Activated CD4-positive, alpha-beta T cell treated with anti-CD3 and anti-CD28 coated beads, Interleukin-2, amount 50 U/mL, for 48 hours (primary cell): ENCODE measurements at places on chromosomes 11 and 22.

GRCh38 chr22:19879246-19879570, 24.5 kb upstream of the GNB1L start:
- DNase-seq: no peak

DNA sequence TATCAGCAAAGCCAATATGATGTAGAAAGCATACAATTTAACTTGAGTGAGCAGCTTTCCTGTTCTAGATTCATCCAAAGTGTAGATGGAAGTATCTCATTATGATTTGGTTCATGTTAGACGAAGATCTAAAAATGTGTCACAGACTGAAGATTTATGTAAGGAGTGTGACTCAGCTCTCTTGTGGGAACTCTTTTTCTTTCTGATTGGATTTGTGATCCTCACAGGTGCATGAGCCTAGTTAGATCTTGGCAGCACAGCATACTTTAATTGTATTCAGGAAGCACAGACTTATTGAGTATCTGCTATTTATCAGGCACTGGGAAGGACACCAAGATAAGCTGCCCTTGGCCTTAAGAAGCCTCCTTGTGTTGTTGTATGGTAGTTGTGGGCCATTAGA, 147.1 kb downstream of the C11orf91 start:
- no peak for DNase-seq

- no peak for DNase-seq
These were observed 43.3 kb upstream of the MMP7 start for GRCh38 chr11:102573851-102574250.

DNA sequence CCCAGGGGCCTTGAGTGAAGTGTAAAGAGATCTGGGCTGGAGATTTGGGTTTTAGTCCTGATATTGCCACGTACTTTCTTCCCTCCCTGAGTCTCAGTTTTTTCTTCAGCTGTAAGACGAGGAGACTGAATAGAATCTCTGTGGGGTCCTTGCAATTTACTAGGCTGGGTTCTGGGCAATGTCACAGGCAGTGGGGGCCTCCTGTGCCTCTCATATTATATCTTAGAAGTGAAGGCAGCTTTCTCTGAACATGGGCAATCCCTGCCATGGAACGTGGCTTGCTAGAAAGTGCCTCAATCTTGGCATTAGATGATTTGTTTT, 62.0 kb upstream of the PTPRJ start:
- DNase-seq: no peak

DNA sequence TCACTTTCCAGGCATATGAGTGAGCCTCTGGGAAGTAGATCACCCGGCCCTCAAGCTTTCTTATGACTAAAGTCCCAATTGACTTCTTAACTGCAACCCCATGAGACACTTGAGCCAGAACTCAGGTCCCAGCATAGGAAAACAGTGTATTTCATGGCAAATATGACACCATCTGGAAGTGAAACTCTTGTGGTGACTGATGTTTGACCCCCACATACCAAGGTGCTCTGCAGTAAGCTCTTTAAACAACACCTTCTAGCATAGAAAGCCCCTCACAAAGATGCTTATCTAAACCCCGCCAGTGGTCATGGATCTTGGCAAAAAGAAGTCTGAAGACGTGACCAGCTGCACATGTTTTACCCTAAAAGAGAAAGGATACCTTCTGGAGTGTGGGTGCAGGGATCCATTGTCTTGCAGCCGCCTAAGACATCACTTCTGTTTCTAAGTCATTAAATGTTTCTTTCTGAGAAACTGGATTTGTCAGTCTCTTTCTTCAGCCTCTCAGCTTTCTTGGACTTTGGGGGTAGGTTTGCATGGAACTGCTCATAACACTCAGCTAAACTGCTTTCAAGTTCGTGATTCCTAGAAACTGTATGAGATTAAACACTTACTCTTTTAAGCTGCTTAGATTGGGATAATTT, 7.4 kb upstream of the PELI3 start:
- no peak for DNase-seq

GRCh38 chr11:77088236-77089003, 14.2 kb upstream of the OMP start:
- DNase-seq: no peak

GRCh38 chr11:44992774-44993173, 42.1 kb upstream of the TP53I11 start:
- no peak for DNase-seq

DNA sequence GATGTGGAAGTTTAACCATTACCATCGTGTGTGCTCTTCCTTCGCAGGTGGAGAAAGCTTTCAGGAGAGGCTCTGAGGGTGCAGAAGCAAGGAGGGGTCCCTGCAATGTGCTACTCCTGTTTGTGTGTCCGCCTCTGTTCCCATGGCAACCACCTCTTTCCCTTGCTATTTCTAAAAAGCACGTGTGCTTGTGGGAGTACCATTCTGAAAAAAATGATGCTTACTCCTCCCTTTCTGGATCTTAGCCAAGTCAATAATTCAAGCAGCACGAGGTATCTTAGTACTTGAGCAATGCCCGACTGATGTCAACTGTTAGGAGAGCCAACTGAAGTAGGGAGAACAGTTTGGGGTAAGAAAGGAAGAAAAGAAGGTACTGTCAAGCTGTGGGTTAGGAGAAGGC, 628.7 kb downstream of the NTM start:
- no peak for DNase-seq
